Ovary (tissue), 10 donors: ENCODE measurements at places on chromosomes 7 and 10. TPM values are rescaled to one million over a fixed set of nuclear protein-coding genes. Genes with fewer than 3 reads are reported as not detected.
A peak's percentile ranks its signal among the peaks of the same experiment; 100 is the strongest.

DNA sequence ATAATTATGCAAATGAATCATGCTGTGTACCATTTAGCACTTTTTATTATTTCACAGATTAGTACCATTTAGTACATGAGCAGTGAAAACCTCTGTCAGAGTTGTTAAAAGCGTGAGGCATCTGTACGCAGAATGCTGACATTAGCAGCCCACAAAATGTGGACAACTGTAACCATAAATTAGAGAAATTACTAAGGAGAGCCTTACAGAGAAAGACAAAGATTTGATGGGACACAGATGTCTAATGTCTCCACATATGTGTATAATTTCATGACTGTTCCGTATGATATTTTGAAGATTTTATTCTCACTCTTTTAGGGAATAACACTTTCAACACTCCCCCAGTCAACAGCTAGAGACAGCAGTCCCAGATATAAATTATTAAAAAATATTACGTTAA, 414.0 kb upstream of the ANKRD30A start:
- no peak for DNase-seq

DNA sequence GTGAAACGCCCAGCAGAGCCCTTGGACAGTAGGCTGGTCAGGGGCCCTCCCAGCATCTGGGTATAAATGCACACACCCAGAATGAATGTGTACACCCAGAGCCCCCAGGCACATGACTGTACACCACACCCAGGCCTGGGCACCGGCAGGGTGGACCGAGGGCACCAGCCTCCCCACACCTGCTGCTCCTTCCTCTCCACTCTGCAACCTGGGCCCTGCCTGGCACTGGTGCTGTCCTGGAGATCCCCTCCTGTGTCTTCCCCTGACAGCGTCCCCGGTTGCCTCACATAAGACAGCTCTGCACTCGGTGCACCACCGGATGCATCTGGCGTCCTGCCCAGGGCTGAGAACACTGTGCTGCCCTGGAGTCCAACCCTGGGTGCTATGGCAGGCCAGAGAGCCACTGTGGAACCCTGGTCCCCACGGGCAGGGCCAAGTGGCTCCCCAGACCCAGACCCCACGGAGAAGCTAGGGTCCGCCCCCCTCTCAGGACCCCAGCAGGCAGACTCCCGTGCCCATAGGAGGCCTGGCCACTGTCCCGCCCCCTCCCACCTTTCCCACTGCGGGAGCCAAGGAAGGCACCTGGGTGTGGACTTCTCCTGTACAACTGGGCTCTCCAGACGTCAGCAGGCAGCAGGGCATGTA, 6.6 kb downstream of the RASGEF1A start:
- no peak for DNase-seq

- DNase-seq = no peak
Measured at GRCh38 chr7:24702755-24703154, 54.5 kb downstream of the GSDME start.

GRCh38 chr7:79820387-79820786, 314.2 kb upstream of the GNAI1 start:
- DNase-seq = peak; percentile 47

DNA sequence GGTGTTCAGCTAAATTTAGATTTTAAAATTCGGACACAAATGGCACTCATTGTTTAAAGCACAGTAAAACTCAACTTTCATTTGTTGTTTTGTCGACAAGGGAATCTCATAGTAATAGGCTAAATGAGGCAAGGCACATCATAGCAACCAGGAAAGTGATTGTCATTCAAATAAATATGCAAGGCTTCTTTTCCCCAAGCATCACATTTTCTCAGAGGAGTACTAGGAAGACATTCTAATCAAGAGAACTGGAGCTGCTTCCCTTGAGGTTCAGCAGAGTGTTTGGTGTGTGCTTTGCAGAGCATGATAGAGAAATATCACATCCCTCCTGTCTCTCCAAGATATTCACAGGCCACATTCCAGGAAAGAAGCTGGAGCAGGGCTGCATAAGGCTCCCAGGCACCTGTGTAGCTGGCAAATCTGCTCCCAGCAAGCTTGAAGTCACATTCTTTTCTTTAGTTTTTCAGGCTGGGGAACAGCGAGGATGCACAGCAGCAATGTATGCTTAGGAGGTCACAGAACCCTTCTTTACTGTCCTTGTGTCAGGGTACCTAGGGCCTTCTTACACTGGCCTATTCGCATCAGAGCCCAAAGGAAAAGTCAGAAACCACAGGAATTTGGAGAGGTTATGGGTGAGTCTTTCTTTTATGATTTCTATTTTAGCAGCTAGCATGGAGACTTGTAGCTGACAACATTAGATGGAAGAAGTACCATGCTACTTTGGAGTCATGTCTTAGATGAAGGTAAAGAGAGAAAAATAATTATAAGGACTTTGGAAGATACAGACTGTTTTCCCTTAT, 95.9 kb upstream of the HDAC9 start:
- no peak for DNase-seq

PDZD7 gene
- 0.57 TPM for total RNA-seq
